OCI-LY7 (cell line): ENCODE measurements at places on chromosomes 2 and 18. TPM values are rescaled to one million over a fixed set of nuclear protein-coding genes. Genes with fewer than 3 reads are reported as not detected.

TDRD15 gene
- total RNA-seq, result not detected in 2 replicates

ABHD1 gene
- not detected in 2 replicates for total RNA-seq

ERBB4 gene
- not detected in 2 replicates for total RNA-seq

RAX gene
- total RNA-seq, result not detected in 2 replicates

UGT1A10 gene
- total RNA-seq, result not detected in 2 replicates

DCDC2C gene
- not detected in 2 replicates for total RNA-seq

DNA sequence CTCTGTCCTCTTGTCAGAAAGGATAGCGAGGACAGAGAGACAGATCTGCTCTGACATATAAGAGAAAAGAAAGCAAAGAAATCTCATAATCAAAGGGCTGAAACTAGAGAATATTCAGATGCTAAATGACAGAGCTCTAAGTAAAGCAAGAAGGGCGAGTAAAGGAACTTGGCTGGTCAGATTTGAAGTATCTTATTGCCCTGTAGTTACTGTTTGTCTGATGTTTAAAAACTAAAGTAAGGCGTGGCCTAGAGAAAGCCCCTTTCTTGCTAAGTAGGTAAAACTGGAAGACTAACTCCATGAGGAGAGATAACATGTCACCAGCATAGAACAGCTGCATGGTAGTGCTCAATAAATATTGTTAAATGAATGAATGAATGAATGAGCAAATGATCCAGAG is 70.0 kb downstream of the CRACDL start:
- DNase-seq, result no peak

DNA sequence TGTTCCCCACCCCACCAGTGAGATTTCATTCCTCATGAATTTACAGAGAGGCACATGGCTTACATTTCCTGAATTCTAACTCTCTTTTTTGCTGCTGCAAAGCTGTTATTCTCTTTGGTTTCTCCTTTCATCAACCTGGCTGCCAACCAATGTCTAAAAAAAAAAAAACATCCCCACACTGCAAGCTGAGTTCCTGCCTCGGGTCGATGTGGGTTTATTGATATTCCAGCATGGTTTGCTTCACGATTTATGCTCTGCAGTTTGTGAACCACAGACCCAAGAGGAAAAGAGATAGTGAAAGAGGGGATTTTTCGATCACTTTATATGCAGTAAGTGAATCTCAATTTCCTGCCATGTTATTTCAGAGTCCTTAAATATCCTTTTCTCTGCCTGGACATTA is 363.6 kb downstream of the LPIN1 start:
- no peak for DNase-seq

- DNase-seq, result no peak
These were observed 31.5 kb upstream of the SMAD7 start for GRCh38 chr18:48982266-48982665.

- peak; percentile 70 for DNase-seq
These were observed 265.7 kb downstream of the TCF4 start for GRCh38 chr18:55322178-55322735.

- no peak for DNase-seq
These were observed 107.7 kb upstream of the PPP1CB start for GRCh38 chr2:28643911-28644334.

- no peak for DNase-seq
These were observed 136.7 kb downstream of the MBP start for GRCh38 chr18:76995896-76996295.

DNA sequence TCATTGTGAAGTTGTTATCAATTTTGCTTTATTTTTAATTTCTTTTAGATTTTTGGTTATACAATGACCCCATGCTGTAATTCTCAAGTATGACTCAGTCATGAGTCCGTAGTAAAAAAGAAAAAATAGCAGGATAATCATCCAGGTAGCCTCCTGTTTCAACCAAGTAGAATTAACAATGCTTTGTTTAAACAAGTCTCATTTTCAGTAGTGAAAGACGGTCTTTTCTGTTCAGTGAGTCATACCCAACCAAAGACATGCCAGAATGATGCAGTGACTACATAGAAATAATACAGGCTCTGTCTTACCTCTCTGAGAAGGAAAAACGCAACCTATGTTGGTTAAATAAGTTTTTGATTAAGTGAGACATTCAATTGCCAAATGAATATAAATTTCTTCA is 67.8 kb upstream of the DSC1 start:
- DNase-seq, result no peak

GRCh38 chr2:239047420-239047819 is 199.5 kb downstream of the TWIST2 start:
- no peak for DNase-seq

DNA sequence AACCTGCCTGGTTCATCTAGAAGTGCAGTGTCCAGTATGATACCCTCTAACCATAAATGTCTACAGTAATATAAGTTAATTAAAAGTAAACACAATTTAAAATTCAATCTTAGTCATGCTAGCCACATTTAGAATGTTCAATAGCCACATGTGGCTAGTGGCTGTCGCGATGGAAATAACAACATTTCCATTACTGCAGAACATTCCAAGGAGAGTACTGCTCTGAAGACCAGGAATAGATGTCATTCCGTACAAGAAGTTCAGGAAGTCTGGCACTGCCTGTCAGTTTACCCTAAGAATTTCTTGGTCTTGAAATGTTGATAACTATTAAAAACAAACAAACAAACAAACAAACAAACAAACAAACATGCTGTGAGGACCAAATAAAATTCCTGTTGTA is 17.2 kb downstream of the LANCL1 start:
- no peak for DNase-seq

DNA sequence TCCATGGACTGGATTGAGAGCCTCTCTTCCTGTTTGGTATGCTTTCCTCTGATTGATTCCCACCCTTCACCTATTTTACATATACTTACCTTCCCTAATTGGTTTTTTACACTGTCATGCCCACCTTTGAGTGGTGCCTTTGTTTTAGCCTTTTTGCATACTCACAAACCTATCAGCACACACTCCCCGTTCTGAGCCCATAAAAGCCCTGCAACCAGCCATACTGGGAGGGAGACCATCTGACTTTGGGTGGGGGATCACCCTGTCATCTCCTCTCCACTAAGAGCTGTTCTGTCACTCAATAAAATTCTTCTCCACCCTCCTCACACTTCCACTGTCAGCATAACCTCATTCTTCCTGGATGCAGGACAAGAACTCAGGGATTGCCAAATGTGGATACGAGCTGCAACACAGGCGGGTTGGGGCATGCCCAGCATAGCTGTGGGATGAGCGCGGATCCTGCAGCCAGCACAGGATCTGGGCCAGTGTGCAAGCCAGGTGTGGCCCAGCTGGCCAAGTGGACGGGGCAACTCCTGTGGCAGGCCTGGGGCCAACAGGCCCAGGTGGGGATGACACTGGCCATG is 9.4 kb upstream of the MOB1A start:
- DNase-seq, result no peak

DNA sequence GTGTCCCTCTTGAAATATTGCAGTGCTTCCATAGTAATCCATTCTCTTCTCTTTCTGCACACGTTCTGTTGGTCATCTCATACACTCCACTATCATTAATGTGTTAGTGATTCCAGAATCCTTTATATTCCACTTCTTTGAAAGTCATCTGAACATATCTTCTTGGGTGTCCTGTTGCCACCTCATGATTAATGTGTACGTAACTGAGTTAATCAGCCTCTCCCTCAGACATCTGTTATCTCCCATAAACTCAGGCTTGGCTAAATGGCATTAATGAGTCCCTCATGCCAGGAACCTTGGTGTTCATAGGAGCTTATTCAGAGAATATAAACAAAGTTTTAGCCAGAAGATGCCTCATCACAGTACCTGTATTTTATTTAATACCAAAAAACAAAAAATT is 126.4 kb downstream of the NCOA1 start:
- DNase-seq, result no peak
